Inflammatory macrophage treated with lipopolysaccharide for 4 hours (primary cell): ENCODE measurements at places on chromosomes 4 and X.

- DNase-seq: no peak
Observed at GRCh38 chr4:139642364-139642763, 23.3 kb upstream of the MGST2 start.

GRCh38 chr4:167930166-167930565 lies 162.2 kb upstream of the ANXA10 start:
- DNase-seq: no peak

- DNase-seq: no peak
Observed at GRCh38 chr4:10619855-10620254, 64.7 kb downstream of the CLNK start.

GRCh38 chr4:107220976-107221375 lies 184.9 kb upstream of the DKK2 start:
- no peak for DNase-seq

GRCh38 chr4:147839200-147839599 lies 107.3 kb downstream of the ARHGAP10 start:
- DNase-seq: no peak
